ENCODE measurements at places on chromosomes 2 and 18. TPM values are rescaled to one million over a fixed set of nuclear protein-coding genes. Genes with fewer than 3 reads are reported as not detected.

The TNFAIP6 gene
- total RNA-seq = 1.8 TPM

The PSMA8 gene
- total RNA-seq = not detected

The TSPYL6 gene
- total RNA-seq = not detected

The CCDC74B gene
- 0.61 TPM for total RNA-seq

The DLGAP1 gene
- not detected for total RNA-seq

The CD302 gene
- 0.12 TPM for total RNA-seq

The TUBA3E gene
- total RNA-seq = not detected

The ATP6V1C2 gene
- 0.19 TPM for total RNA-seq

The PLA2R1 gene
- total RNA-seq = 7.5 TPM

The TEKT4 gene
- not detected for total RNA-seq

The ESPNL gene
- total RNA-seq = not detected

The LBX2 gene
- not detected for total RNA-seq

The PIEZO2 gene
- 0.49 TPM for total RNA-seq

The SUPT7L gene
- 36.4 TPM for total RNA-seq

The TMEM163 gene
- not detected for total RNA-seq

The LDAH gene
- 17.0 TPM for total RNA-seq

The AQP4 gene
- not detected for total RNA-seq

The CIB4 gene
- not detected for total RNA-seq

The REG3A gene
- not detected for total RNA-seq

The CDH20 gene
- not detected for total RNA-seq

The SLC14A1 gene
- not detected for total RNA-seq

The CRACDL gene
- 12.9 TPM for total RNA-seq

The SNED1 gene
- total RNA-seq = 18.0 TPM

The CNDP1 gene
- total RNA-seq = not detected

The RGPD8 gene
- 13.9 TPM for total RNA-seq

The CLHC1 gene
- total RNA-seq = 35.4 TPM

The DOK6 gene
- not detected for total RNA-seq

The SERPINB13 gene
- not detected for total RNA-seq

The CNTNAP5 gene
- total RNA-seq = not detected

The HAUS1 gene
- 21.6 TPM for total RNA-seq

The SERTAD2 gene
- 21.6 TPM for total RNA-seq

The DAPL1 gene
- total RNA-seq = not detected

The CNDP2 gene
- 219 TPM for total RNA-seq

The ABCG5 gene
- not detected for total RNA-seq

The CHPF gene
- total RNA-seq = 81.2 TPM

The GKN2 gene
- total RNA-seq = not detected

The SERPINB5 gene
- 330 TPM for total RNA-seq

The TTN gene
- 0.05 TPM for total RNA-seq

The DUSP19 gene
- total RNA-seq = 1.0 TPM

The ALLC gene
- not detected for total RNA-seq

The RUFY4 gene
- total RNA-seq = not detected

The NGEF gene
- total RNA-seq = 7.4 TPM

The TRAK2 gene
- total RNA-seq = 19.9 TPM

The PTPN4 gene
- total RNA-seq = 21.1 TPM

The DLX2 gene
- total RNA-seq = 1.9 TPM

The GPC1 gene
- 36.9 TPM for total RNA-seq

The GNLY gene
- not detected for total RNA-seq

The TACR1 gene
- total RNA-seq = not detected

The CEP68 gene
- total RNA-seq = 7.2 TPM

All from MCF 10A (cell line).